Activated T-helper 9 cell treated with anti-CD3 and anti-CD28 coated beads, Interleukin-2, amount 50 U/mL, for 16 hours (primary cell): ENCODE measurements at places on chromosomes 3 and 15.

- DNase-seq: no peak
Measured at GRCh38 chr3:65284961-65285360, 597.2 kb upstream of the ADAMTS9 start.

GRCh38 chr3:158097593-158098308 is 8.5 kb downstream of the SHOX2 start:
- peak; percentile 51 for DNase-seq

DNA sequence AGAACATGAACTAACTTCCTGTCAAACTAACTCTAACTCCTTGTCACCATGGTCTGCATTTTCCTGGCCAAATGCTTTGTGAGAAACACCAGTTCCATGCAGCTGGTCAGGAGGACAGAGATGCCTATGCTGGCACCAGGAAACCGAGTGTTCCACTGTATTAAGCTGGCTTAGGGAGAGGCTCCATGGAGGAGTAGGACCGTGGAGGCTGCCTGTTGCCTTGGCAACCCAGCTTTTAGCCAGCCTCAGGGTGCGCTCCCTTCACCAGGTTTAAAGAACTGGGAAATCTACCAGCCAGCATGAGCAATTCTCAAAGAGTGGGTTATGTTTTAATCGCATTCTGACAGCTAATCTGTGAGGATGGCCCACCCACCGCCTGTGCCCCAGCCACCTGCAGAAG is 394.1 kb downstream of the OCA2 start:
- no peak for DNase-seq

DNA sequence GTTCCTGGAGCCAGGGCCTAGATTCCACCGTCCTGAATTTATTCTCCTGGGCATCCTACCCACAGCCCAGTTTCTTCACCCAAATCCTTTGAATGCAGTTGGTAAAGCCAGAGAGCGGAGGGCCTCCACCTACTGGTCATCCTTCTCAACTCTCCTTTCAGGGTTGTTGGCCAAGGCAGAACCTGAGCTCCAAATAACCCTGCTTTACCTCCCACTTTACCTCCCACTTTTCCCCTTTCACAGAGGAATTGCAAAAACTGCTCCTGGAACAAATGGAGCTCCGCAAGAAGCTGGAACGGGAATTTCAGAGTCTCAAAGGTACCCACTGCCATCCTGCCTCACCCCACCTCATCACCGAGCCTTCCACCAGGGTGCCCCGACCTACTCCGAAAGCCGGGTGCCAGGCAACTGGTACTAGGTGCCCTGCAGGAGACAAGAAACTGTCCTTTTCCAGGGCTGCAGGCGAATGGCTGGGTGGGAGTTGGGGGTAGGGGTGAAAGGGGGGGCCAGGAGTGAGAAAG is 6.8 kb downstream of the SKOR1 start:
- DNase-seq: no peak

GRCh38 chr3:188439080-188439479 is 285.1 kb downstream of the LPP start:
- peak; percentile 9 for DNase-seq

- DNase-seq: no peak
Measured at GRCh38 chr15:26298659-26299170, 435.6 kb upstream of the ATP10A start.

- no peak for DNase-seq
Measured at GRCh38 chr15:60389261-60390077, 8.3 kb downstream of the ANXA2 start.

- DNase-seq: no peak
Measured at GRCh38 chr3:192433704-192434103, 293.6 kb downstream of the FGF12 start.

DNA sequence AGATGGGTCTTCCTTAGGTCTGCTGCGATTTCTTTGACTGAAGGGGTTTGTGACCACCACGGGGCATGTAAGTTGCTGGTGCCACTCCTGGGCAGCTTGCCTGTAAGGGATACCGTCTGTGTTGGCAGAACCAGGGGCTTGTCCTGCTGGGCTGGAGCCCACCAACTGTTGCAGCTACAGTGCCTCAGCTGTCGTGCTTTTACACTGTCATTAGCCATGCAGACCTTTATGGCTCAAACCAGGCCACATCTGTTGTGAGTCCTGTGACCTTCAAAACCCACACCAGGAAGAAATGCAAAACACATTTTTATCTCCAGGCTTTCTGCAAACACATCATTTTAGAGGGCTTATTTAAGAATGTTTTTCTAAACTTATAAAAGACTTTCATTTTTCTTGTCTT is 168.7 kb downstream of the PTPRG start:
- no peak for DNase-seq

DNA sequence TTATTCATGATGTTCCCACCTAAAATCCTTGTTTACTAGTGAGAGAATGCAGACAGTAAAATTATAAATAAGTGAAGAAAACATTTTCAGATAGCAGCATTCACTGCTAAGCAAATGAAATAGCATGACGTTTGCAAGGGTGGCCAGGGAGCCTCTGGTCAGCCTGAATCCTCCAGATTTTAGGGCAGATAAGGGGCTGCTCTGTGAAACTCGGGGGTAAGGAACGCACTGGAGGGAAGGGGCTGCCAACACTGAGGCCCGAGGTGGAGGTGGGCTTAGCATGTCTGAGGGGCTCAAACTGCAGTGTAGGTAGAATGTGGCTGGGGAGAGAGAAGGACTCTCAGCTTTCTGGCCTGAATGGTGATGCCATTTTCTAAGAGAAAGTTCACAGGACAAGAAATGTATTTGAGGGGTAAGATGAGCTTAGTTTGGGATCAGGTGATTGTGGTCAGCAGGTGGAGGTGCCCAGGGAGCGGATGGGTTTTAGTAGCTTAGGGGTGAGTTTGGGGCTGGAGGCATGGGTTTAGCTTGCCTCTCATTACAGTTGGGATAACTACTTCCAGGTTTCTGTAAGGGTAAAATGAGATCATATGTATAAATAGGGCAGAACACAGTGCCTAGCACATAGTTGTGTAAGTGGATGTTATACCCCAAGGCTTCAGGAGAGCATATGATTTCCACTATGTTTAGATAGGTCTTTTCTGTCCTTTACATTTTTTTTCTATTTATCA is 20.5 kb downstream of the GPR171 start:
- no peak for DNase-seq

- DNase-seq: peak; percentile 56
Measured at GRCh38 chr3:186931532-186932280, 1.4 kb downstream of the ST6GAL1 start.

DNA sequence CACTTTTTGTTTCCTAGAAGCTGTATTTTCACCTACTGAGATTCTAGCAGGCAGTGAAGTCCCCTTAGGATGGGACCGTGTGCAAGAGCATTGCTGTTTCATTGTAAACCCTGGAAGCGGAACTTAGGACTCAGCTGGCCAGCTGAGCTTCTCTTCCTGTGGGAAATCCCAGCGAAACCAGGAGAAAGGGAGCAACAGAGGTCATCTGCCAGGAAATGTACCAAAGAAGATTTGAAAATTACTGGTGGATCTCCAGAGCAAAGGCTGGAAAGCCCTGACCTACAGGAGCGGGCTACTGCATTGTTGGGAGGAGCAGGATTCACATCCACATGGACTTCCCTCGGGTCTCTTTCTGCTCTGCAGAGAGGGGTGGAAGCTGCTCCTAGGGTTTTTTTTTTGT is 7.6 kb upstream of the ADPRH start:
- no peak for DNase-seq

DNA sequence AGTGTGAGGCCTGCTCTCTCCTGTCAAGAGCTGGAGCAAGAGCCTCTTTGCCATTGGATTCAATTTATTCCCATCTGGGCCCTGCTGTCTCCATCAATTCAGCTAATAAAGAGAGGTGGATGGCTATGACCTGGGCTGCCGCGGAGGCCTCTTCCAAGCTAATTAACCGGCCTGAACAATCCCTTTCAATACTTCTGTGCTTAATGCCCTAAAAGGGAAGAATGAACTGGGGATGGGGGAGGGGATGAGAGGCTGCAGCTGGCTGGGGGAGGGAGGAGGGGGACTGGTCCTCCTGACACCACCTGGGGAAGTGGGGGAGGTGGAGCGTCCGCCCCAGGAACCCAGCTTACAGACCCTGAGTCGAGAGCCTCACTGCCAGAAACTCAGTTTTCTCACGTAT is 33.4 kb upstream of the PRR23E start:
- no peak for DNase-seq

DNA sequence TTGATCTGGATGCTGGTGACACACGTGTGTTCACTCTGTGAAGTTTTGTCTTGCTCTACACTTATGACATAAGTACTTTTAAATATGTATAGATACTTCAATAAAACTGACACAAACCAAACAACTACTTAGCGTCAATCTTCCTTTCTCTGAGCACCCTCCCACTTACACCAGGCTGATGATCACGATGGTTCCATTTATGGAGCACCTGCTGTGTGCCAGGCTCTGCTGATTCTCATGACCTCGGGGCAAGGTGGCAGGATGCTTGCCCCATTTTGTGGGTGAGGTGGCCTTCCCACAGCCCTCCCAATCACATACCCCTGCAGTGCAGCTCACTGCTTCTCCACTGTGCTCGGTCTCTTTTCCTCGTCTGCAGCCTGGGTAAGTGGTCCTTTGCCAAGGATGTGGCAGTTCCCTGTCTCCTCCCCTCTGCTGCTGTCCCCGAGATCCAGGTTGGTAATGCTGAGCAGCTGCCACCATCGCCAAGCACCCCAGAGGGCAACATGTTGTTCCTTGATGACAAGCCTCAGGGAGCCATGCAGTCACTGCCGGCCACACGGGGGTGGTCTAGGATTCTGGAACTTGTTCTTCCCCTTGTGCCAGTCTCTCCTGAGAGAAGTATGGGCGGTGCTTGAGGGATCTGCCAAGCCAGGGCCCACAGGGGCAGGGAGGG is 20.6 kb upstream of the ADCY5 start:
- DNase-seq: no peak

GRCh38 chr3:38264779-38265178 is 833 bp upstream of the SLC22A13 start:
- DNase-seq: no peak

DNA sequence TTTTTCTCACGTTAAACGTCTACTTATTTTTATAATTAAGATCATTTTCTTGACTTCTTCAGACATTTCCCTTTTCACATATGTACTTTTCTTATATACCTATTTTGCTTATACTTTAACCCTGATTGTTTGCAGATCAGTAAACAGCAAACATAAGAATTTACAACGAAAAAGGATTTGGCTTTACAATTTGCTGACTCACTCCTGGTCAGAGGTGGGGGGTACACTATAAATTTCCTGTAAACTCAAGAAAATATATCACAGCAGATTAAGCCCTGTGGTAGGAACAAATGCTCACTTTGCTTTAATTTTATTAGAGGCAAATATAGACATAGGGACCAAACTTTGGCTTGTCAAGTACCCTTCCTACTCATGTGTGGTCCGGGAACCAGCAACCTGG is 185.0 kb downstream of the PLCL2 start:
- DNase-seq: no peak

- no peak for DNase-seq
Measured at GRCh38 chr3:107065094-107065861, 312.0 kb upstream of the CCDC54 start.

- no peak for DNase-seq
Measured at GRCh38 chr15:59565299-59565698, 46.3 kb upstream of the GCNT3 start.

DNA sequence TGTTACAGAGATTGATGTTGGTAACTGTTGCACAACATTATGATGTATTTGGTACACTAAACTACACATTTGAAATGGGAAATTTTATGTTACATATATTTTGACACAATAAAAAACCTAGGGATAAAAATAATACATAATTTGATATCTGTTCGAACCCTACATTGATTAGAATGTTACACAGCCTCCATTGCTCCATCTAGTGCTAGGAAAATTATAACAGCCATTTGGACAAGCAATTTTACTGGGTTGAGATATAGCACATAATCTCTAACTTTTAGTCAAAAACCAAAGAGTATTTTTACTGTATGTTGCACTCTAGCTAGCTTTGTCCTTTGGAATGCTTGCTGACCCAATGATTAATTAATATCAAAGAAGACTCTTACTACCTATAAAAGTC is 108.1 kb downstream of the LSAMP start:
- no peak for DNase-seq

- no peak for DNase-seq
Measured at GRCh38 chr3:63685340-63685739, 32.9 kb downstream of the SNTN start.

- DNase-seq: no peak
Measured at GRCh38 chr3:28916713-28917499, 364.0 kb upstream of the RBMS3 start.

DNA sequence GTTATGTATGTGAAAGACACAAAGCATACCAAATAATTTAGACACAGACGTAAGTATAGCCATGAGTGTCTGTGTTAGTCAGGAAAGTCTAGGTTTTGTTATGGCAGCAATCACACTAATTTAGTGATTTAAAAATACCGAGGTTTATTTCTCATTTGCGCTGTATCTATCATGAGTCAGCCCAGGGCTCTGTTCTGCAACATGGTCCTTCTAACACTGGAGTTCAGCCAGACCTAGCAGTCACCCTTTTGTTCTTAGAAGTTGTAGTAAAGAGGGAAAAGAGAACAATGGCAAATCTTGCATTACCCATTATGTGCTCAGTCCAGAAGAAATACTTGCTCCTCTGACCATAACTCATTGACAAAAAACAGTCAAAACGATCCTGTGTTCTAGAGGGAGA is 311.5 kb downstream of the NLGN1 start:
- DNase-seq: no peak

GRCh38 chr3:132009241-132009640 is 25.6 kb downstream of the CPNE4 start:
- DNase-seq: no peak

DNA sequence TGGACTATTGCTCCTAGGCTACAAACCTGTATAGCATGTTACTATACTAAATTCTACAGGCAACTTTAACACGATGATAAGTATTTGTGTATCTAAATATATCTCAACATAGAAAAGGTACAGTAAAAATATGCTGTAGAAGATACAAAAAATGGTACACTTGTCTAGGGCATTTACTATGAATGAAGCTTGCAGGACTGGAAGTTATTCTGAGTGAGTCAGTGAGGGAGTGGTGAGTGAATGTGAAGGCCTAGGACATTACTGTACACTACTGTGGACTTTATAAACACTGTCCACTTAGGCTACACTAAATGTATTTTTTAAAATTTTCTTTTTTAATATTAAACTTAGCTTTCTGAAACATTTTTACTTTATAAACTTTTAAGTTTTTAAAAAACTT is 140.5 kb upstream of the SGO1 start:
- no peak for DNase-seq

DNA sequence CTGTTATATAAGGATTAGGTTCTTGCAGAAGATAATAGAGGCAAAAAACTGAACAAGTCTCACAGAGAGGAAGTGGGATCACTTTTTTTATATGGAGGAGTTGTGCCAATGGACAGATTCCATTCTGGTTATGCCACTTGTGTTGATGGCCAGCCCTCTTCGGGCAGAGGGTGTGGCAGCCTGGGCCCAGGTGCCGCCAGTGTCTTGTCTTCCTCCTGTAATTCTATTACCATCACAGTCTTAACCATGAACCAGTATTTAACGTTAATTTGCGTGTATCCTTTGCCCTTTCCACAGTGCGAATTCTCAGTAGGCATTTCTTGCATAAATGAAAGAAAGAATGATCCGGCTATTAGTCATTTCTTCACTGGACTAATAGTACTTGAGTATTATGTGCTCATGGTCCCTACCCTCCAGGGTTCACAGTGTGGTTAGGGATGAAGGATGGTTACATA is 7.0 kb upstream of the USP4 start:
- DNase-seq: no peak

GRCh38 chr3:77039606-77040171 is at the start of gene ROBO2:
Gene ROBO2 (plus strand): TSS chr3:77040099. CDS start chr3:77040786, 687 bp downstream.
- DNase-seq: no peak

- DNase-seq: no peak
Measured at GRCh38 chr3:111506435-111506834, 35.6 kb upstream of the CD96 start.

- no peak for DNase-seq
Measured at GRCh38 chr15:71083349-71083748, 31.9 kb upstream of the THSD4 start.
